ENCODE measurements at places on chromosomes 6 and 20.

DNA sequence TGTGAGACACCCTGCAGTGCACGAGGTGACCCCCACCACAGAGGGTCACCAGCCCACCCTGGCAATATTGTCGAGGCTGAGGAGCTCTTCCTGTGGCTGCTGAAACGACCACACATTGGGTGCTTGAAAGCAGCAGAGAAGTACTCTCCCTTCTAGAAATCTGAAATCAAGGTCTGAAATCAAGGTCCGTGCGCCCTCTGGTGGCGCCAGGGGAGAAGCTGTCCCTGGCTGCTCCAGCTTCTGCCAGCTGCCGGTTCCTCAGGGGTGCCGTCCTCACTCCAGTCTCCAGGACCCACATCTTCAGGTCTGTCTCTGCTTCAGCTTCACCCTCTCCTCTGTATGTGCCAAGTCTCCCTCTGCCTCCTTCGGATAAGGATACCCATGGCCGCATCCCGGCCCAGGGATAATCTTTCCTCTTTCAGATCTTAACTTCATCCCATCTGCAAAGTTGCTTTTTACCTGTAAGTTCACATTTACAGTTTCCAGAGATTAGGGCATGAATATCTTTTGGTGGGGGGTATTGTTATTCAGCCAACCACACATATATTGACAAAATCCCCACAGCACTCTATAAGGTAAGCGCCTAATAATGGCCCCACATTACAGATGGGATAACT, 108.3 kb upstream of the PHACTR3 start:
- peak; percentile 74 for DNase-seq

- DNase-seq: no peak
Observed at GRCh38 chr6:7389162-7389450, 436 bp downstream of the CAGE1 start.

DNA sequence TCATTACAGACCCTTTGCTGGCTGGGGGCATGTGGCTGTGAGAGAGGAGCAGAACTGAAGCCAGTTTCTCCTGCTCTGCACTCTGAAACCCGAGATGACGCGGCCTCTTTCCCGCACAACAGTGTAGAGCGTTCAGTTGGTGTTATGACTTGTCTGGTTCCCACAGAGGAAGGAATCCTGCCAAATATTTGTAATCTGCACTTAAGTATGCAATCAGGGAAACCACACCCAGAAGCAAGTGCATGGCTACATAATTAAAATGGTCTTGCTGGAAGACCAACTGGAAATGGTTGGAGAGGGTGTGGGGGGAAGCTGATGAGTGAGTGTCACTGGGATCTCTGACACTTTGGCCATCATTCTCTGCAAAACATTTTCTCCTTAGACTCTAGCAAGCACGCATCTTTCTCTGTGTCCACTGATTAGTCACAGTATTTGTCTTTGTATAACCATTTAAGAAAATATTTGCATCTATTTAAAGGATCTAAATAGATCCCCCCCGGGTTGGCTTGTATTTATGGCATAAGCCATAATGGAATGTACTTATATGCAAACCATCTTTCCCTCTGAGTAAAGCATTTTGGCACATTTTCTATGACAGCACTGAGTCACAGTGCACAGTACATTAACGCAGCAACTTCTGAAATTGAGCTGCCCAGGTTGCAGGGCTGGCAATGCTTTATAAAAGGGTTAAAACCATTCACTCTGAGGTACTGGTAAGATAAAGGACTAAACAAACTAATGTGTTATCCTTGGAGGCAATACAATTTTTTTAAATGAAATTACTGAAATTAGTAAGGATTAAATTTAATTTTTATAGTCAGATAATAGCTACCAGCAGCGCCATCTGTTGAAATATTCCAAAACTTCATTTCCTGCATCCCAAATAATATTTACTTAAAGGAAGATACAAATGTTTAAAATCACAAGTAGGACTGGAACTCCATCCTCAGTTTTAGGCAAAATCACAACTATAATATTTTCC, 76.7 kb downstream of the FOXC1 start:
- DNase-seq: no peak

DNA sequence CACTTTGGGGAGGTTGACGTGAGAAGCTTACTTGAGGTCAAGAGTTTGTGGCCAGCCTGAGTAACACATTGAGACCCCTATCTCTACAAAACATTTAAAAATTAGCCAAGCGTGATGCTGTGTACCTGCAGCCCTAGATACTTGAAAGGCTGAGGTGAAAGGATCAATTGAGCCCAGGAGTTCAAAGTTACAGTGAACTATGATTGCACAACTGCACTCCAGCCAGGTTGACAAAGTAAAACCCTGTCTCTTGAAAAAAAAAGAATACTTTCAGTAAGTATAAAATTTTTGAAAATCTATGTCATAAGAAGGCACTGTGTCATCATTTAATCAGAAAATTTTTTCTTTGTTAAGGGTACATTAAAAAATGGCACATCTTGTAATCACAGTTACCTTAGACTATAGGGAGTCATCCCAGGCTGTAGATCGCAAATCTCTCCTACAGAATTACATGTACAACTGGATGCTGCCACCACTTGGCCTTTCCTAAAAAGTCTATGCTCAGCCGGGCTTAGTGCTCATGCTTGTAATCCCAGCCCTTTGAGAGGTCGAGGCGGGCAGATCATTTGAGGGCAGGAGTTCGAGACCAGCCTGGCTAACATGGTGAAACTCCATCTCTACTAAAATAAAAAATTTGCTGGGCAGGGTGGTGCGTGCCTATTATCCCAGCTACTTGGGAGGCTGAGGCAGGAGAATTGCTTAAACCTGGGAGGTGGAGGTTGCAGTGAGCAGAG, 17.0 kb upstream of the MRS2 start:
- DNase-seq: no peak

GRCh38 chr6:1689141-1689540, 79.4 kb downstream of the FOXC1 start:
- no peak for DNase-seq

GRCh38 chr6:39048481-39049399, at the start of gene GLP1R:
TSS of gene GLP1R (plus strand) at chr6:39048781. CDS start at chr6:39048841, 60 bp downstream.
- DNase-seq: peak; percentile 16
